Stomach (tissue), 19 donors: ENCODE measurements at places on chromosomes 12 and 14. TPM values are rescaled to one million over a fixed set of nuclear protein-coding genes. Genes with fewer than 3 reads are reported as not detected.

DNA sequence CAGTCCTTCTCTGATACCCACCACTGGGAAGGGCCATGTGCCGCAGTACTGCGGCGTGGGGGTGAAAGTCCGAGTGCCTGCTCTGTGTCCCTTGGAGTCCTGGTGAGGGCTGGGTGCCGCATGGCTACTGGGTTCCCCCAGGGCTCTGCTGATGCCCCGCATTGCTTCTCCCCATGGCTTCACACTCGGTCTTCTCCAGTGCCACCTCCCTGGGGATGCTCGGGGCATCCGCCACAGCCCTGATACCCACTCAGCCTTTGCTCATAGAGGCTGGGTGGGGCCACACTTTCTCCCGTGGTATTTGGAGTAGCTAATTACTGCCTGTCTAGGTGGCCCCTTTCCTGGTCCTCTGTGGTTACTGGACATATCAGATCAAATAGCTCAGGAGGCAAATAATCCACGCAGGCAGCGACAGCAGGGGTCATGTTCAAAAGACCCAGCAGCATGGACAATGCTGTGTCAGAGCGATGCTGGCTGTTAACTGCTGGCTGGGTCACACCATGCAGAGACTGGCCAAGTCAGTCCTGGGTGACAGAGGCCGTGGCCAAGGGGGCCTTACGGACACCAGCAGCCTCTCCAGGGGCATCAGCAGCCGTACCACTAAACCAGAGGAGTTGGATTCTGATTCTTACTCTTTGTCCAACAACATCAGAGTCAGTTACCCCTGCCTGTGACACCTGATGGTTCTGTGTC, 106.5 kb downstream of the ADGRD1 start:
- H3K27me3 ChIP-seq = no peaks in the 10 kb centered on the region
- no peaks in the 10 kb centered on the region for H3K36me3 ChIP-seq
- no peak overlapping the region for H3K4me3 ChIP-seq

- no peak for DNase-seq
- no peak overlapping the region for H3K4me3 ChIP-seq
- peak overlapping the region; percentile 28 for H3K27ac ChIP-seq
- no peaks in the 10 kb centered on the region for H3K36me3 ChIP-seq
Measured at GRCh38 chr14:100665511-100666032, 61.1 kb upstream of the DLK1 start.

Gene RILPL1
- 9.3 TPM for polyA plus RNA-seq

DNA sequence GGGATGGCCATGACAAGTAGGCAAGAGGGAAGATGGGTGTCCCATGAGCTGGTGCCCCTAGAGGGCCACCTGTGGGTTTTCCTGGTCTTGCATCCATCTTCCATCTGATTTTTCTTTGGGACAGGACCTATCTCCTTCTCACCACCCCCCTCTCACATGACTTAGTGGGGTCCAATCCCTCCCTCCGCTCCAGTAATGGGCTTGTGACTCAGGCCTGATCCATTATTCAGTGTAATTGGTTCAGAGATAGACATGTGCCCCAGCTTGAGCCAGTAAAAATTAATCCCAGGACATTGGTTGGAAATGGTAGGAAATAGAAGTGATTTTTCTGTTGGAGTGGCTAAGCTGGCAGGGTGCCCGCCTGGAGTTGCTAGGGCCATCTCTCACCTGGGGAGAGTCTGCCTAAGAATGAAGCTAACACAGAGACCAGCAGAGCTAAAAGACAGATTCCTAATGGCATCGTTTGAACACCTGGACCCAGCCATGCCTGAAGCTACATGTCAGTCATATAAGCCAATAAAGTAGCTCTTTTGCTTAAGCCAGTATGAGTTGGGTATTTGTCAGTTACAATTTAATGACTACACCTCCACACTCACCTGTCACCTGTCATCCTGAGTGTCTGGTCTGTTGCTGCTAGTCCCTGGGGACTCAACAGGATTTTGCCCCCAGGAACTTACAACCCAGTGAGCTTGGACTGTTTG, 14.7 kb downstream of the RASAL1 start:
- DNase-seq = no peak
- no peak overlapping the region for H3K4me3 ChIP-seq
- H3K36me3 ChIP-seq = no peaks in the 10 kb centered on the region
- H3K4me1 ChIP-seq = no peaks in the 10 kb centered on the region
- no peak overlapping the region for H3K27ac ChIP-seq

DNA sequence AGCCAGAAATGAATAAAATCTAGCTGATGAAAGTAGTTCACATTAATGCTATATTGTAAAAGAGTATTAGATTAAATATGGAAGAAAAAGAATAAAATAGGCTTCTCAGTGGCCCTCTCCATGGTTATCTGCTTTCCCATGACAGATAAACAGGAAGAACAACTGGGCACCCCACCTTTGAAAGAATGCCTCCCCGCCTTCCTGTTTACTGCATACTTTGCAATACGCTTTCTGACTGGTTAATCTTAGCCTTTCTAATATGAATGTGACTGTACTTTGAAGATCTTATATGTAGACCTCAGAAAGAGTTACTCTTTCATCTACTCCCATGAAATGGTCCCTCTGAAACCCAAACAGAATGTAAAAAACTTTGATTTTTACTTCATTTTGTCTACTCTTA, 34.1 kb upstream of the DAAM1 start:
- H3K36me3 ChIP-seq = no peaks in the 10 kb centered on the region
- no peaks in the 10 kb centered on the region for H3K27me3 ChIP-seq
- H3K4me1 ChIP-seq = no peaks in the 10 kb centered on the region
- H3K4me3 ChIP-seq = no peak overlapping the region
- no peak for DNase-seq

Gene GZMB
- 1.6 TPM for polyA plus RNA-seq

DNA sequence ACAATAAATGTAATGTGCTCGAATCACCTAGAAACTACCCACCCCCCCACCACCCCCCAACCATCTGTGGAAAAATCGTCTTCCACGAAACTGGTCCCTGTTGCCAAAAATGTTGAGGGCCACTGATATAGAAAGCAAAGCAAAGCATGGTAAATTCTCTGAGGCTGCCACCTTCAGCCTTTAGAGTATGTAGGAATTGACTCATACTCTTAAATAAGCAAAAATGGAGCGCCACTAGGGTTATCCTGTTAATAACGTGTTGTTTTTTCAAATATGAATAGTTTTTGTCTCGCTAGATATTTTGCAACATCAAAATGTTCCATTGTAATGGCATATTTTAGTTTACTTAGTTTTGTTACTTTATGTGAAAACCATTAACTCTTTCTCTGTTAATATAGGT, 18.2 kb downstream of the DYNC1H1 start:
- H3K4me1 ChIP-seq = peaks cover 34% of the 10 kb centered on the region
- no peak overlapping the region for H3K4me3 ChIP-seq
- no peak for DNase-seq
- peaks cover 97% of the 10 kb centered on the region for H3K36me3 ChIP-seq
- no peaks in the 10 kb centered on the region for H3K27me3 ChIP-seq

GRCh38 chr12:34598352-34598827, 576.1 kb downstream of the ALG10 start:
- no peaks in the 10 kb centered on the region for H3K36me3 ChIP-seq
- no peak for DNase-seq
- no peaks in the 10 kb centered on the region for H3K27me3 ChIP-seq
- no peaks in the 10 kb centered on the region for H3K4me1 ChIP-seq
- H3K4me3 ChIP-seq = no peak overlapping the region
- H3K27ac ChIP-seq = no peak overlapping the region

Gene KRT6A
- 1.5 TPM for polyA plus RNA-seq

GRCh38 chr12:67927815-67928214, 61.4 kb upstream of the IFNG-AS1 start:
- no peaks in the 10 kb centered on the region for H3K36me3 ChIP-seq
- peak overlapping the region; percentile 64 for H3K27ac ChIP-seq
- H3K4me1 ChIP-seq = no peaks in the 10 kb centered on the region
- no peaks in the 10 kb centered on the region for H3K27me3 ChIP-seq

- no peaks in the 10 kb centered on the region for H3K36me3 ChIP-seq
- H3K4me1 ChIP-seq = peaks cover 6% of the 10 kb centered on the region
- H3K4me3 ChIP-seq = no peak overlapping the region
- DNase-seq = no peak
- no peaks in the 10 kb centered on the region for H3K27me3 ChIP-seq
Measured at GRCh38 chr12:68280240-68280639, 26.8 kb upstream of the IL22 start.

- peaks cover 12% of the 10 kb centered on the region for H3K4me1 ChIP-seq
- H3K27me3 ChIP-seq = no peaks in the 10 kb centered on the region
- peaks cover 46% of the 10 kb centered on the region for H3K36me3 ChIP-seq
- no peak overlapping the region for H3K4me3 ChIP-seq
Measured at GRCh38 chr12:112916270-112916669, 9.5 kb downstream of the OAS1 start.

Gene ZC3H10
- polyA plus RNA-seq = 1.5 TPM

Gene MIP
- not detected for polyA plus RNA-seq

DNA sequence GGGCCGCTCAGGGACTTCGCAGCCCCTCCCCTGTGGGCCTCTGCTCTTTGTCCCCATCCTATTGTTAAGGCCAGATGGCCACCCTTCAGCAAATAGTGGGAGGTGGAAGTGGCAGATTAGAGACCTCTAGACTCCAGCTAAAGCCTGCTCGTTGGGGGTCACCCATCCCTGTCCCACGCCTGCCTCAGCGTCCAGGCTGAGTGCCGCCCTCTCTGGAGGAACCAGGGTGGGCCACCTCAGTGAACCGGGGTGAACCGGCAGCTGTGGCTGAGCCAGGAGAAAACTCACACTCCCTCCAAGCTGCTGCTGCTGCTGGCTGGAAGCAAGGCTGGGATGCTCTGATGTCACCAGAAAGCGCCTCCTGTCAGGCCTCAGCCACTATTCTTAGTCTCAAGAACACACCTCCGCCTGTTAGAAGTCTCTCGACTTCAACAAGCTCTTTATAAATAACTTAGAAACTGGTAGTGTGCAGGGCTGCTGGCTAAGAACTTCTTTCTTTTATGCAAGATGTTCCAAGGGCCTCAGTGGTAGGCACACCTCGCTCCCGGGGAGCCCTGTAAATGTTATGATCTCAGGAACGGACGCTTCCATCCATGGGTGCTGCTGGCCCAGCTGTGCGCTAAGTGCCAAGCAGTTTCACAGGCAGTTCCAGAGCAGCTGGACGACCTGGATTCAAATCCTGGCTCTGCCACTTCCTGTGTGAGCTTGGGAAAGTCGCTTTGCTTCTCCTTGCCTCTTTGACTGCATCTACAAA, 19.8 kb upstream of the TESC start:
- H3K4me1 ChIP-seq = peaks cover 7% of the 10 kb centered on the region
- H3K27me3 ChIP-seq = no peaks in the 10 kb centered on the region
- DNase-seq = no peak
- H3K27ac ChIP-seq = no peak overlapping the region
- H3K36me3 ChIP-seq = no peaks in the 10 kb centered on the region

Gene CBLN3
- polyA plus RNA-seq = 1.4 TPM

GRCh38 chr14:54186821-54187763, 209.7 kb upstream of the CDKN3 start:
- H3K4me3 ChIP-seq = no peak overlapping the region
- H3K36me3 ChIP-seq = no peaks in the 10 kb centered on the region
- no peak for DNase-seq
- no peaks in the 10 kb centered on the region for H3K4me1 ChIP-seq
- H3K27me3 ChIP-seq = no peaks in the 10 kb centered on the region

Gene SSPN
- 1.8 TPM for polyA plus RNA-seq

Gene MSI1
- 0.95 TPM for polyA plus RNA-seq

- peaks cover 29% of the 10 kb centered on the region for H3K36me3 ChIP-seq
- no peak overlapping the region for H3K27ac ChIP-seq
- H3K4me3 ChIP-seq = no peak overlapping the region
Measured at GRCh38 chr14:69224946-69225345, 33.6 kb downstream of the EXD2 start.

GRCh38 chr12:66999141-66999540, 270.0 kb upstream of the CAND1 start:
- H3K36me3 ChIP-seq = no peaks in the 10 kb centered on the region
- H3K4me1 ChIP-seq = no peaks in the 10 kb centered on the region
- no peak overlapping the region for H3K4me3 ChIP-seq
- no peak overlapping the region for H3K27ac ChIP-seq

Gene NKX2-1
- polyA plus RNA-seq = not detected

DNA sequence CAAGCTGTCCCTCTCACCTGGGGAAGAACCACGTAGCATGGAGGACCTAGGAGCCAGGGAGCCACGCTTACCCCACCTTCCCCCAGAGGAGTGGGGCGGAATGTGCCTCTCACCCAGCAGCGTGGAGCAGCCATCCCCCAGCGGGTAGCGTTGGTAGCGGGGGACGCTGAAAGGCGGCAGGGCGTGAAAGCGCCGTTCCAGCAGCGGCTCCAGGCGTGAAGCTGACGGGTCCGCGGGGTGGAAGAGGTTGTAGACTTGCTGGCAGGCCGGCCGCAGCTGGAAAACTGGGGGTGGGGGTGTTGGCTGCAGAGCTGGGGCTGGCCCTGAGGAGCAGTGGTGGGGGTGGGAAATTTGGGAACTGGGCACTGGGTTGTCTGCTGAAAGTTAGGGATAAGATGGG, 11.9 kb downstream of the ARL6IP4 start:
- H3K36me3 ChIP-seq = peaks cover 79% of the 10 kb centered on the region
- DNase-seq = no peak
- no peak overlapping the region for H3K4me3 ChIP-seq

Gene RASSF8
- 3.7 TPM for polyA plus RNA-seq

- H3K27ac ChIP-seq = no peak overlapping the region
- H3K4me3 ChIP-seq = no peak overlapping the region
- no peak for DNase-seq
- H3K4me1 ChIP-seq = no peaks in the 10 kb centered on the region
- H3K36me3 ChIP-seq = no peaks in the 10 kb centered on the region
- H3K27me3 ChIP-seq = peaks cover 56% of the 10 kb centered on the region
Measured at GRCh38 chr14:74395094-74395493, 30.9 kb downstream of the SYNDIG1L start.

GRCh38 chr12:93225094-93225493, 152.6 kb upstream of the NUDT4 start:
- no peaks in the 10 kb centered on the region for H3K36me3 ChIP-seq
- no peak for DNase-seq
- H3K27me3 ChIP-seq = no peaks in the 10 kb centered on the region

Gene TUNAR
- 1.7 TPM for polyA plus RNA-seq

GRCh38 chr14:106511006-106511799, 984.8 kb downstream of the TMEM121 start:
- H3K27ac ChIP-seq = peak overlapping the region; percentile 39
- H3K4me1 ChIP-seq = no peaks in the 10 kb centered on the region
- H3K4me3 ChIP-seq = no peak overlapping the region
- no peak for DNase-seq
- no peaks in the 10 kb centered on the region for H3K36me3 ChIP-seq

Gene NUAK1
- polyA plus RNA-seq = 0.80 TPM

- H3K36me3 ChIP-seq = no peaks in the 10 kb centered on the region
- H3K27ac ChIP-seq = no peak overlapping the region
- no peak for DNase-seq
- no peaks in the 10 kb centered on the region for H3K27me3 ChIP-seq
- no peaks in the 10 kb centered on the region for H3K4me1 ChIP-seq
- H3K4me3 ChIP-seq = no peak overlapping the region
Measured at GRCh38 chr14:55212634-55213033, 21.2 kb upstream of the DLGAP5 start.

GRCh38 chr14:23047034-23047634, 5.1 kb downstream of the PSMB11 start:
- H3K27ac ChIP-seq = peak overlapping the region; percentile 7
- no peak overlapping the region for H3K4me3 ChIP-seq
- no peak for DNase-seq
- H3K27me3 ChIP-seq = peaks cover 12% of the 10 kb centered on the region

Gene IKZF4
- 2.4 TPM for polyA plus RNA-seq

Gene CNOT2
- 31.3 TPM for polyA plus RNA-seq

Gene PPM1H
- 3.4 TPM for polyA plus RNA-seq
